ENCODE measurements at places on chromosomes 2 and 18. TPM values are rescaled to one million over a fixed set of nuclear protein-coding genes. Genes with fewer than 3 reads are reported as not detected.

Gene CYP27C1
- not detected for total RNA-seq

Gene DNMT3A
- total RNA-seq: 70.1 TPM

Gene MAPK4
- total RNA-seq: not detected

- no peak for DNase-seq
- H3K36me3 ChIP-seq: no peaks in the 10 kb centered on the region
- no peak overlapping the region for H3K4me3 ChIP-seq
- H3K27ac ChIP-seq: no peak overlapping the region
- H3K4me1 ChIP-seq: no peaks in the 10 kb centered on the region
Measured at GRCh38 chr18:64734063-64734462, 585.2 kb upstream of the LINC00305 start.

DNA sequence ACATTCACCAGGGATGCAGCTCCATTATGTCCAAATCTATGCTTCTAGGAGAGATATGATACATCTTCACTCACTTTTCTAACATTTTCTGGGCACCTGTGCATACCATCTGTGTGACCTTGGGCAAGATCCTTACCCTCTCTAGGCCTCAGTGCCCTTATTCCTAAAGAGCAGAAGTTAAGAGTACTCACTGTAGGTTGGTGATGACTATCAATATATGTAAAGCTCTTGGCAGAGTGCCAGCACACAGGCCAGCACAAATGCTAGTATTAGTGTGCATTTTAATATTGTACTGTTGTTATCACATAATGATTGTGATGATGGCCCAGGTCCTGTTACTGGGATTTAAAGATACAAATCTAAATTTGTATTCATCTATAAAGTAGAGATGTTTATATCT lies 199.2 kb downstream of the RAD51AP2 start:
- DNase-seq: no peak
- H3K4me1 ChIP-seq: no peaks in the 10 kb centered on the region
- no peak overlapping the region for H3K4me3 ChIP-seq
- no peak overlapping the region for H3K27ac ChIP-seq
- no peaks in the 10 kb centered on the region for H3K27me3 ChIP-seq

DNA sequence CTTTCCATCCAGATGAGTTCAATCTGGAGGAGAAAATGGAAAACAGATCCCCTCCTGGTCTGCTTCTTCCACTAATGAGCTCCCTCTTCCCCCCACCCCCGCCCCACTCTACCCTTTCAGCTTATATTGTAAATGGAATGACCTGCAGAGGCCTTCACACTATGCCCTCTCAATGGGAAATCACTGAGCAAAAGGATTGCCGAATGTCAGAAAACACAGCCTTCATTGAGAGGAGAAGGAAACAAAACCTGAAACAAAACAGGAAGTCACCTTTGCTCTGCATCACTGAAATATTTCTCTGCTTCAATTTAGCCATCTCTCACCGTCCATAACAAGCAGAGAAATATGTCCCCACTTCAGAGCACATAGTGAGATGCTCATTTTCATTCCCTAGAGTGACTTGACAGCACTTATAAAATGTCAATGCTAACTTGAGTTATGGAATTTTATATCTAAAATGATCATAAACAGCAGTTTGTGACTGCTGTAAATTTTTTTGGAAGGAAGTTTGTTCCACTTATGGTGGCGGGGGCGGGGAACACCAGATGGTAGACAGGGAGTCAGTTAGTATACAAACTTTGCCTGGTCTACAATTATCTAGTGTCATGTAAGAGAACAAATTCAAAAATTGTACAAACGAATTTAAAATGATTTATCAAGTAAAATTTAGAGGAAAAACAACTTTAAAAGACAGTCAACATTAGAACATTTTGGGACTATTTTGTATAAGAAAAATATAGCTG lies 1.8 kb upstream of the FRZB start:
- no peak overlapping the region for H3K27ac ChIP-seq
- no peak for DNase-seq
- peaks cover 75% of the 10 kb centered on the region for H3K27me3 ChIP-seq
- H3K4me3 ChIP-seq: no peak overlapping the region

- no peak overlapping the region for H3K4me3 ChIP-seq
- peaks cover 24% of the 10 kb centered on the region for H3K27me3 ChIP-seq
- H3K27ac ChIP-seq: no peak overlapping the region
- no peaks in the 10 kb centered on the region for H3K36me3 ChIP-seq
- DNase-seq: no peak
Measured at GRCh38 chr18:45266023-45266422, 349.3 kb upstream of the SLC14A2 start.

DNA sequence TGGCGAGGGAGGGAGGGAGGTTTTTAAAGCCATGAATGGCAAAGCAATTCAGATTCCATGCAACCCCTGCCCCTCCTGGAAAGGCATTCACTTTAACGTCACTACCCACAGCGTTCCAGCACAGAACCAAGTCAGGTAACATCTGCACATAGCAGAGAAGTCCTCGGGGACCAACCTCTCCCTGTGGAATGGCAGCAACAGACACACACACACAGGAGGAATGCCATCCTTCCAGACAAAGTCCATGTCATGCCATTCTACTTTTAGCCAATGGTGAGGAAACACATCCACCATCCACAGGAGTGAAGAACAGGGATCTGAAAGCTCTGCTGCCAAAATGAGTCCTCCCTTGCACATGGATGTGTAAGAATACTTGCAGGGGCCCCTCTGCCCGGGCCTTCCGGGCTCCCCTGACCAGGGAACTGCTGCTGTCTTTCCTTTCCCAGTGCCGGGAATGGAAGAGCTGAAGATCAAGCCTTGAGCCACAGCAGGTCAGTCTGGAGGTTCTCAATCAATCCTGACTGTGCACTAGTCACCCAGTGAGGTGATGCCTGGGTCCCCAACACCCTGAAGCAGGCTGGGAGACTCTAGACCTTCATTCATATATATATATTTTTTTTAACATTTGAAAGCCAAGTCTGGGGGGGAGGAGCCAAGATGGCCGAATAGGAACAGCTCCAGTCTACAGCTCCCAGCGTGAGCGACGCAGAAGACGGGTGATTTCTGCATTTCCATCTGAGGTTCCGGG lies 63.7 kb downstream of the UXS1 start:
- H3K4me3 ChIP-seq: no peak overlapping the region
- no peaks in the 10 kb centered on the region for H3K27me3 ChIP-seq
- no peak for DNase-seq

- H3K27ac ChIP-seq: no peak overlapping the region
- no peaks in the 10 kb centered on the region for H3K4me1 ChIP-seq
- DNase-seq: no peak
Measured at GRCh38 chr2:155157065-155157464, 458.6 kb downstream of the KCNJ3 start.

DNA sequence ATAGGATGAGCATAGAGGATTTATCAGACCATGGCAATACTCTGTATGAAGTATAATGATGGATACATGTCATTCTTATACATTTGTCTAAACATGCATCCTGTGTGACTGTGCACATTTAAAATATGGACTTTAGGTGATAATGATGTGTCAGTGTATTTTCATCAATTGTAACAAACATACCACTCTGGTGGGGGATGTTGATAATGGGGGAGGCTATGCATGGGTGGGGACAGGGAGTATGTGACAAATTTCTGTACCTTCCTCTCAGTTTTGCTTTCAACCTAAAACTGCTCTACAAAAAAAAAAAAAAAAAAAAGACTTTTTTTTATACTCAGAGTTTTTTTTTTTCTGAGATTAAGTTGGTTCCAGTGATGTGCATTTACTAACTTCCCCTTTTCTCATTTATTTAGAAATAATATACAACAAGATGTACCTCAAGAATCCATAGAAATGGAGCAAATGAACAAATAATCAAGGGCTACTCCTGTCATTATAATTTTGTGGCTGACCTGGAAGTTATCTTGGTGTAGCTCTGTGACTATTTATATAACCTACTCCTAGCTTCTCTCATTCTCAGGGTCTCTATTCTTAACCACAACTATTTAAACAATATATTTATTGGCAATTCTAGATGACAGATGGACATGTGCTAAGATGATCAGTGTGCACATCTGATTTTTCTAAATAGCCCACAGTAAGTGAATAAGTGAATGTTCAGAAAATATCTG lies 108.9 kb upstream of the ITGA4 start:
- peak overlapping the region; percentile 5 for H3K27ac ChIP-seq
- no peak overlapping the region for H3K4me3 ChIP-seq
- H3K4me1 ChIP-seq: peaks cover 17% of the 10 kb centered on the region

DNA sequence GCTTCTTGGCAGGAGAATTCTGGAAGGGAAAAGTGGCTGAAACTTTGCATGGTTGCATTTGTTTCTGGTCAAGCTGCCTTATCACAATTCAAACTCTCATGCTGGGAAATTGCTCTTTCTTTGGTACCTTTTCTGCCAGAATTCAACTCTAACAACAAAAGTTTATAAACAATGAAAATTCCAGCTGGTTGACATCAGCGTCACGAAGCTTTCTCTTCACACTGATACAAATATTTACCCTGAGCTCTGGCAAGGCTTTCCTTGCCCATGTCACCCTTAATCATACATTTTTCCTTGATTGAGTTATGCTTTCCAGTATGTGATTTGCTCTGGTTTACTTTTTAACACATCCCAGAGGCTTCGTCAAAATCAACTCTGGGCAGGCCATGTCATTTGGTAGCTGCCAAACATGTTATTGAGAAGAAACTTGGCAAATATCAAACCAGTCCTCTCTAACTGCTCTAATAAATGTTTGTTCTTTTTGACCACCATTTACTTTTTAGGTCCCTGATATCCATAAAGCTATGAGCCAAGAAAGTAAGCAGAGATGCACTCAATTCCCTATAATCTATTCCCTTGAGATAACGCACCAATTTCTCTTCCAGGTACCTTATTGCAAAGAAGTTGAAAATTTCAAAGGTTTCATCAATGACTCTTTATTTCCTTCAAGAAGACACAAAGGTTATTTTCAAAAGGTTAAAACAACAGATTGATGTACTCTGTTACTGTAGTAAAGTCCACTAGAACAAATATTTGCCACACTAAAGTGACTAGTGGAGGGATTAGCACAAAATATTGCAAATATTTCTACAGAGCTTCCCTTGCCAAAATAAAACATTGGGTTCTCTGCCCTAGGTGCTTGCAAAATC lies 1241.1 kb upstream of the ZEB2 start:
- no peak overlapping the region for H3K27ac ChIP-seq
- no peaks in the 10 kb centered on the region for H3K4me1 ChIP-seq
- no peaks in the 10 kb centered on the region for H3K36me3 ChIP-seq
- no peak for DNase-seq
- no peak overlapping the region for H3K4me3 ChIP-seq

- peaks cover 59% of the 10 kb centered on the region for H3K36me3 ChIP-seq
- peak overlapping the region; percentile 29 for H3K4me3 ChIP-seq
- no peak for DNase-seq
- peak overlapping the region; percentile 82 for H3K27ac ChIP-seq
- H3K4me1 ChIP-seq: peaks cover 61% of the 10 kb centered on the region
Measured at GRCh38 chr2:9594366-9595054, 36.3 kb downstream of the YWHAQ start.

- no peak overlapping the region for H3K27ac ChIP-seq
- no peaks in the 10 kb centered on the region for H3K4me1 ChIP-seq
- no peaks in the 10 kb centered on the region for H3K27me3 ChIP-seq
Measured at GRCh38 chr2:71714601-71715240, 261.4 kb downstream of the DYSF start.

DNA sequence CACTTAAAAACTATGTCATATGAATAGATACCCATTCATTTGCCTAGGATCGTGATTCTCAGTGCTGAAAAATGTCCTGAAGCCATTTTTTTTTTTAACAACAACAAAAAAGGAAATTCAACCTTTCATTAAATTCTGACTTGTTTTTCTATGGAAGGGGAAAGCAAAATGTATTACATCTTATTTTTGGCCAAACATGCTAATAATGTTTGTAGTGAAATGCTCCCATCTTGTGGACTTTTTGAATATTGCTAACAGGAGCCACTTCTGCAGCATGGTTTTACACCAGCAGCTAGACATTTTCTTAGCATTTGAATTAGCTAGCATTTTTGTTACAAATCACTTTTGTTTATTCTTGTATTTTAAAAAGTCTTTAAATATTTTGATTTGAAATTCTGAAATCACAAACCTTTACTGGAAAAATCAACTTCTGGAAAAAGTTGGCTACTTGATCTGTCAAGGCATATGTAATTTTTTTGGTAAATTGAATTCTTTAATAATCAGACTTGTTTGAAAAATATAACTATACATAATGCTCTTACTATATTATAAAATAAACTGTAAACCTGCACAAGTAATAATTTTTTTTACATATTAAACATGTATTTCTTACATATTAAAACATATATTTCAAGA lies 75.8 kb downstream of the KIDINS220 start:
- H3K27ac ChIP-seq: no peak overlapping the region
- H3K27me3 ChIP-seq: no peaks in the 10 kb centered on the region

DNA sequence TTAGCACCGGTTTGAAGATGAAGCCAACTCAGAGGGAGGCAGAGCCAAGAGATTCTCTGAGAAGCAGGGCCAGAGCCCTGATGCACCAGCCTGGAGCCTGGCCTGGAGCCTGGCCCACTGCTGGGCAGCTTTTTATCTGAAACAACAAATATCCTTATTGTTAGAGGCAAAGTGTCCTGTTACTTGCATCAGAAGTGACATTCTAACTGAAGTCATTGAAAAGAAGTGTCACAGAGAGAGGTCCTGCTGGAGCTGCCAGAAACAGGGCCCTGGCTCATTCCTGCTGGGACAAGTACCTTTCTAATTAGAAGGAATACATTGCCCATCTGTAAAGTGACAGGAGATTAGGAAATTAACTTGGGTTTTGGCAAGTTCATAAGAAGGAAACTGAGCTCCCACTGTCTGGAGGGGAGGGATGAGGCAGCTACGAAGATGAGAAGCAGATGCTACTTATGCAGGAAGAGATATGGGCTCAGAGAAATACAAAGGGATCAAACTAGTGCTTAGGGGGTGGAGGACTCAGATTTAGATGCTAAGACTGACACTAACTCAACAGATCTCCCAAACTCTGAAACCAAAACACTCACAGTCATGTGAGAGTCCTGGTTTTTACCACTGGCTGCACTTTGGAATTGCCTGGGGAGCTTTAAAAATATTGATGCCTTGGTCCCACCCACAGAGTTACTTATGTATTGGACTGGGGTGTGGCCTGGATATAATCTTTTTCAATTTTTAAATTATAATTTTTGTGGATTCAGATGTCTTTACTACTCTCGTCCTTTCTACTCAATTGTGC lies 11.0 kb upstream of the HK2 start:
- H3K27me3 ChIP-seq: peaks cover 13% of the 10 kb centered on the region
- H3K4me3 ChIP-seq: no peak overlapping the region
- H3K27ac ChIP-seq: no peak overlapping the region
- DNase-seq: no peak
- no peaks in the 10 kb centered on the region for H3K36me3 ChIP-seq

DNA sequence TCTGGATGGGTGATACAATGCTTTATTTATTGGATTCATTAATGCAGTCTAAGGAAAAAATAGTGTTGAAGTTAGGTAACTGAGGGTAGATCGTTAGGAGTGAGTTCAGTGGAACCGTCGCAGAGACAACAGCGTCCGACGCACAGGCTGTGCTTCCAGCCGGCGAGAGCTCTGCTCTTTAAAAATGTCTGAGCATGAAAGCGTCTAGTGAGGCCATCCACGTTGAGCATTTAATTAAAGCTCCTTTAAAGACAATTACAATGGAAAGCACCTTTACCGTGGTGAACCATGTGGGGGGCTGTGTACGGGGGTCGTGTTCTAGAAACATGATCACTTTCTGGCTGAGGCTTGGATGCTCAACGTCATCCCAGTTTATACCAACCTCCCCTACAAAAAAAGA lies 822.7 kb downstream of the GALR1 start:
- H3K27ac ChIP-seq: no peak overlapping the region
- DNase-seq: no peak
- peaks cover 2% of the 10 kb centered on the region for H3K27me3 ChIP-seq
- H3K36me3 ChIP-seq: no peaks in the 10 kb centered on the region
- H3K4me3 ChIP-seq: no peak overlapping the region

- H3K27me3 ChIP-seq: no peaks in the 10 kb centered on the region
- no peak overlapping the region for H3K4me3 ChIP-seq
- H3K4me1 ChIP-seq: no peaks in the 10 kb centered on the region
- no peaks in the 10 kb centered on the region for H3K36me3 ChIP-seq
Measured at GRCh38 chr2:234650911-234651310, 154.0 kb upstream of the ARL4C start.

Data from activated CD8-positive, alpha-beta memory T cell treated with anti-CD3 and anti-CD28 coated beads, Interleukin-2, amount 10 ng/mL, durations not matched to agents 7 days and 5 days (primary cell).